ENCODE measurements at places on chromosomes 12 and 14. TPM values are rescaled to one million over a fixed set of nuclear protein-coding genes. Genes with fewer than 3 reads are reported as not detected.

Gene GCH1
- 16.4 TPM for total RNA-seq

Gene SLC25A29
- 19.4 TPM for total RNA-seq

Gene FGD4
- 3.6 TPM for total RNA-seq

Gene GYS2
- total RNA-seq, result not detected

- H3K4me3 ChIP-seq, result peak overlapping the region; percentile 98
- H3K36me3 ChIP-seq, result peaks cover 15% of the 10 kb centered on the region
- H3K27me3 ChIP-seq, result no peaks in the 10 kb centered on the region
- H3K4me1 ChIP-seq, result peaks cover 42% of the 10 kb centered on the region
Observed at GRCh38 chr12:49058366-49059044, 2.1 kb downstream of the KMT2D start.

GRCh38 chr12:1369938-1370500 lies 224.4 kb downstream of the FBXL14 start:
- H3K27me3 ChIP-seq, result no peaks in the 10 kb centered on the region
- H3K27ac ChIP-seq, result no peak overlapping the region
- H3K4me1 ChIP-seq, result no peaks in the 10 kb centered on the region
- no peak for DNase-seq
- H3K36me3 ChIP-seq, result no peaks in the 10 kb centered on the region

GRCh38 chr14:88264116-88264515 lies 59.0 kb downstream of the KCNK10 start:
- no peaks in the 10 kb centered on the region for H3K4me1 ChIP-seq
- H3K27ac ChIP-seq, result no peak overlapping the region
- no peak overlapping the region for H3K4me3 ChIP-seq
- no peaks in the 10 kb centered on the region for H3K36me3 ChIP-seq

GRCh38 chr14:26549571-26549970 lies 48.3 kb downstream of the NOVA1 start:
- no peak overlapping the region for H3K27ac ChIP-seq
- no peaks in the 10 kb centered on the region for H3K36me3 ChIP-seq
- no peak for DNase-seq

DNA sequence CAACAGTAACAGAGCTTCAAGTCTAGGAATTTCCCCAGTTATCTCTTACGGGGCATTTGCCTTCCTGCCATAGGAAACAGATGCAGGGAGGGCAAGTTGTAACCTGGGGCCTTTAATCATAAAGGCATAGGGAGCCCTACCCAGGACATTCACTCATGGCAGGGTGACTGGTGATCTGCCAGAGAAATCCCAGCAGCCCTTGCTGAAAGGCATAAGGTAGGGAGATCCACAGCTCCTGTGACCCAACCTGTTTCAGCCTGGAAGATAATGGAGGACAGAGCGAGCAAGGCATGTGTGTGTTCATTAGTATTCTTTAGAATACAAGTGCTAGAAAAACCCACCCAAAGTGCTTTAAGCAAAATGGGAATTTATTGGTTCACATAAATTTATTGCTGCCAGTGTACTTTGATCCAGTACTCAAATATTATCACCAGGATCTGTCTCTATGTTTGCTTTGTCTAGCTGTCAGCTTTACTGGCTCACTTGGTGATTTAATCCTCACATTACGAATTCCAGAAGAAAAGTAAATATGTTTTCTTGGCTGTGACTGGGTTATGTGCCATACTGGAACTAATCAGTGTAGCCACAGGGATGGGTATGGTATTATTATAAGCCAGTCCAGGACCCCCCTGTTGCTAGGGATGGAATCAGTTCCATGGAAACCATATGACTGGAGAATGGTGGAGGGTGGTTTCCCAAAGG lies 21.1 kb upstream of the AKAP6 start:
- no peak overlapping the region for H3K4me3 ChIP-seq
- no peaks in the 10 kb centered on the region for H3K36me3 ChIP-seq
- no peaks in the 10 kb centered on the region for H3K27me3 ChIP-seq
- no peak overlapping the region for H3K27ac ChIP-seq
- H3K4me1 ChIP-seq, result no peaks in the 10 kb centered on the region

Measured in thymus (tissue), 14 donors.